ENCODE measurements at places on chromosomes 7 and 10.

DNA sequence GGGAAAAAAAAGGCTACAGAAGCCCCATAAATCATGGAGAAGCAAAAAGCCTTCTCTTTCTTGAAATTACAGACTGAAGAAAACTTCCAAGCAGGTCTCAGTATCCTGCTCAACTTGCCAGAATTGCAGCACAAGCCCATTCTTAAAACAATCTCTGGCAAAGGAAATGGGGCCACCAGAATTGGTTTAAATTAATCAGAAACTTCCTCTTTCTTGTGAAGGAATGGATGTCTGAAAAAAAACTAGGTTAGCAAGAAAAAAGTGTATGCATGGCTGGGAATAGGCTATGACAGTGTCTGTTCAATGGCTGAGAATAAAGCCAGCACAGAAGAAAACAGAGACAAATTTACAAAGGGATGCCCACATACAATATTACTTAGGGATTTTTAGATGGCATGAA is 59.1 kb downstream of the TFEC start:
- DNase-seq: no peak

GRCh38 chr10:105540381-105540780 is 899.3 kb downstream of the SORCS3 start:
- DNase-seq: no peak

GRCh38 chr10:60943316-60944057 is 498 bp downstream of the RHOBTB1 start:
- DNase-seq: no peak

DNA sequence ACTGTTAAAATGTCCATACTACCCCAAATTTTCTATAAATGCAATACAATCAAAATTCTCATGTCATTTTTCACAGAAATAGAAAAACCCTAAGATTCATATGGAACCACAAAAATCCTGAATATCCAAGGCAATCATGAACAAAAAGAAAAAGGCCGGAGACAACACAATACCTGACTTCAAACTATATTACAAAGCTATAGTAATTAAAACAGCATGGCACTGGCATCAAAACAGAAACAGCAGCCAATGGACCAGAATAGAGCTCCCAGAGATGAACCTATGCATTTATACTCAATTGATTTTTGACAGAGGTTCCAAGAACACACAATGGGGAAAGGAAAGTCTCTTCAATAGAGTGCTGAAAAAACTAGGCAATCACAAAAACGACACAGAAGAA is 128.8 kb downstream of the SDHAF3 start:
- DNase-seq: no peak

- no peak for DNase-seq
Observed at GRCh38 chr7:68434857-68435256, 1163.4 kb upstream of the AUTS2 start.

DNA sequence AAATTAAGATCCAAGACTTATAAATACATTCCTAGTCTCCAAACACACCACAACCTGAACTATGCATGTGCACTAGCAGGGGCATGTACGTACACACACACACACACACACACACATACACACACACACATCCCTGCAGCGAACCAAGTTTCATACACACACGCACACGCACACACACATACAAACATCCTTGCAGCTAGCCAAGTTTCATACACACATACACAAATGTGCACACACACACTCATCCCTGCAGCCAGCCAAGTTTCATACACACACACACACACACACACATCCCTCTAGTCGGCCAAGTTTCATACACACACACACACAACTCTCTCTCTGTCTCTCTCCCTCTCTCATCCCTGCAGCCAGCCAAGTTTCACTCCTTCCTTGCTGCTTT is 82.7 kb upstream of the WIPF3 start:
- DNase-seq: no peak

DNA sequence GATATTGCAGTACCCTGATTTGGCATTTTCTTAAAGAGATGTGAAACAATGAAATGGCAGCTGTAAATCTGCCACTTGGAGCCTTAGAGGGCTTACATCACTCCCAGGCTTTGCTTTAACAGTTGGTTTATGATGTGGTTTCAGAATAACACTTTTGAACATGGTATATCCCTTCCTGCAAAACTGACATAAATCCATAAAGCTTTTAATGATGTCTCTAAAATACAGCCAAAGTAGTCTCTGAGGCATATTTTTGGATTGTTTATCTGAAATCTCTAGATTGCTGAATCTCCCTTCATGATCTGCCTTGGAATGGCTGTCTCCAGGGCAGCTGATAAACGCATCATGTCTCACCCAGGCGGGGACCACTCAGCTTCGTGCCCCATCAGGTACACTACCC is 377.8 kb upstream of the C7orf33 start:
- DNase-seq: no peak

DNA sequence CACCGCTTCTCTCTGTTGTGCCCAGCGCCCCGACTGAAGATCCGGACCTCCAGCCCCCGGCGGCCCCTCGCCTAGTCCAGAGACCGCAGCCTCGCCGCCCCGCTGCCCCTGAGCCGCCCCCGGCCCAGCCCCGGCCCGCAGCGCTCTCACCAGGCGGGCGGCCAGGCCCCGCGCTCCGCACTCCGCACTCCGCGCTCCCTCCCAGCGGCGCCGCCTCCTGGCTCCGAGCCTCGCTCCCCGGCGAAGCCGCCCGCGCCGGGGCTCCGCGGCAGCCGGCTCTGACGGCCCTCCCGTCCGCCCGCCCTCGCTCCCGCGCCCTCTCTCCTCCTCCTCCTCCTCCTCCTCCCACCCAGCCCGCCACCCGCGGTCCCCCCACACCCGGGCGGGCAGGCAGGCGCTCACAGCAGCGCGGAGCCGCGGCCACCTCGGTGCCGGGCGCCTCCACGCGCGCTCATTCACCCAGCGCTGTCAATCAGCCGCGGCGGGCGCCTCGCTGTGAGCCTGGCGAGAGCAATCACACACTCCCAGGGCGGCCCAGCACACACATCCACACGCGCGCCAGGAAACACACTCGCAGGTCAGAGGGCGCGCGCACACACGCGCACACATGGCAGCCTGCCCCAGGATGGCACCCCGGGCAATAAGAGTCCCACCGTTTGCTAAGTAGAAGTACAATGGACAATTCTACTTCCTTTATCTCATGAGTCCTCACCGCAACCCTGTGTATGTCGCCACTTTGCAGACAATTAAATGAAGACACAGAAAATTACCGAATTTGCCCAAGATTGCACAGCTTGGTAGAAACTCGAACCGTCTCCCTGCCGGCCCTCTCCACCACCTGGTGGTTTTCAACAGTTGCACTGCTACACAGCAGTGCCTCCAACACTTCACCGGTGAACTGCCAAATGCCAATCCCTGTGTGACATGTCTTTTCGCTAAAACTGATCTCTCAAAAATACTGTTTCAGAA is at the start of gene PRRT4:
Gene PRRT4 (minus strand): TSS at position 280 of the 969 bp plus-strand sequence.
- no peak for DNase-seq

DNA sequence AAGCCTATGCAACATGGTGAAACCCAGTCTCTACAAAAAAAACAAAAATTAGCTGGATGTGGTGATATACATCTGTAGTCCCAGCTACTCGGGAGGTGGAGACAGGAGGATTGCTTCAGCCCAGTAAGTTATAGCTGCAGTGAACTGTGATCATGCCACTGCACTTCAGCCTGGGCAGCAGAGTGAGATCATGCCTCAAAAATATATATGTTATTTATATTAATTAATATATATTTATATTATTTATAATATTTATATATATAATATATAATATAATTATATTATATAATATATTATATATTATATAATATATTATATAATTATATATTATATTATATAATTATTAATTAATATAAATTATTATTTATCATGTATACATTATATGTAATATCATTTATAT is 1158.4 kb upstream of the AUTS2 start:
- DNase-seq: no peak

DNA sequence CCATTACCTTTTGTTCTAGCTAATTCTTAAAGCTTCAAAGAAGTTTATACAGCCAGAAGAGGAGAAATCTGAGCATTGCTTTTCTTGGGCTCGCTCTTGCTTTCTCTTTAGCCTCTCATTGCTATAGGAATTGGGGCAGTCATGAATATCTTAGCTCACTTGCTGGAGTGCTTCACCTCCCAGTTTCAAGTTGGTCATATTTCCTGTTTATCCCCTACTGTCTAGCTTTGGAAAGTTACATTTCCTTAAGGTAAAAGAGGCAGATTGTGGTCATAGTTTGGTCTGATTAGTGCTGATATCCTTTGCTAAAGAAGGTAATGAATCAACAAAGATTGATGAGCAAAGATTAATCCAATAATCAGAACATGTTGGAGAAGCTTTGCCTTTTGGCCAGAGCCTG is 77.7 kb upstream of the GLI3 start:
- DNase-seq: no peak

DNA sequence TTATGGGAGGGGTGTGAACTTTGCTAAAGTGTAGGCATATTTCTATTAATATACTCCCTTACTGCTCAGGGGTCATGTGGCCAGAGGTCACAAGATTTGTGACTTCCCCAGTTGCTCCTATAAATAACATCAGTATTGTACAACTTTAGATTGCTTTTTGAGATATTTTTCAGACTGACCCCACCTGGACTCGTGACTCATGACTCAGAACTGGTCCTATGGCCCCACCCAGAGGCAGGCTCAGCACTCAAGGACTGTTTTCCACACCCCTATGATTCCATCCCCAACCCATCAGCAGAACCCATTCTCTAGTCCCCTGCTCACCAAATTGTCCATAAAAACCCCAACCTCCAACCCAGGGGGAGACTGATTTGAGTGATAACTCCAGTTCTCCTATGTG is 2.7 kb upstream of the CUL2 start:
- DNase-seq: no peak

DNA sequence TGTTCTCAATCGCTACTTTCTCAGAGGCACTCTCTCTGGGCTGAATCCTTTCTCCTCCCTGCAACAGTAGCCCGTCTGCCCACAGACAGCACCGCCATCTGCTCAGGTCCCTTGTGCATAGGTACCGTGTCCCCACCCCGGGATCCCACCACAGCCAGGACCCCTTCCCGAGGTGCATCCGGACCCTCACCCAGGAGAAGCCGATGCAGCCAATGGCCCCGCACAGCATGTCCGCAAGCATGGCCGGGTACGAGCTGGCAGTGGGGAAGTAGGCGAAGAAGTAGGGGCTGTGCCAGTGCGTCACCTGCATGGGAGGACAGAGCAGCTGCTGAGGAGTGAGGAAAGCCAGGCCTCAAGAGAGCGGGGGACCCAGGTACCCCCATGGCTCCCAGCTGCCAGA is 25.5 kb downstream of the DDC start:
- no peak for DNase-seq

GRCh38 chr7:2217716-2218443 is 14.9 kb downstream of the MAD1L1 start:
- no peak for DNase-seq

GRCh38 chr7:155986497-155987160 is 174.4 kb upstream of the SHH start:
- no peak for DNase-seq

- DNase-seq: no peak
Observed at GRCh38 chr7:132347123-132347522, 229.1 kb downstream of the PLXNA4 start.

DNA sequence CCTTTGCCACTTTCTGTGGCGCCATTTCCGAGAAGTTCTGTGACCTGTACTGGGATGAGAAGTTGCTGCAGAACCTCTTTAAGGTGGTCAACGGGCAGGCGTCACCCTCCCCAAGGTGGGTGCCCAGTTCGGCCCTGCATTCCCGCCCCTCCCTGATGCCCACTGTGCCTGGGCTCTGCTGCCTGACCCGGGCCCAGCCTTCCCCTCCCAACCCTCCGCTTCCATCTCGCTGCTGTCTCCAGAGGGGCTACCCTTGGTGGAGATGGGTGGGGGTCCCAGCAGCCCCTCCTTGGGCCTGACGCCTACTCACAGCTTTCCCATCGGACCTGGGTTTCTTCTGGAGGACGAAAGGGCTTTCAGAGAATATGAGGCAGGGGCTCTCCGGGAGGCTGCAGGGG is 30.5 kb upstream of the UTF1 start:
- no peak for DNase-seq

GRCh38 chr7:104956753-104957450 is 57.1 kb upstream of the KMT2E start:
- DNase-seq: no peak

DNA sequence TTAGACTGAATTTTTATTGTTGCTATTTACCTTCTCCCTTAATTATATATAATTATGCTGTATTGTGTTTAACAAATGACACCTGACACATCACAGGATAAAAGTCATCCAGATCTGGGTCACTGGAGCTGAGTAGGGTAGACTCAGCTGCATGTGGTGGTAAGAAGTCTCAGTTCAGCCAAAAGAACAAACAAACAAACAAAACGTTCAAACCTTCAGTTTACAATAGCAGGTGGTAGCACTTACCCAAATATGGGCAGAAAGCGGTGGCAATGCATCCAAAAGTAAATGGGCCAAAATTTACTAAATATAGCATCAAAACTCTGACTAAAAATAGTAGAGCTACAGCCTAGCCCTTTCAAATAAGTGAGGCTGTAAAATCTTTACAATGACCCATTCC is 42.2 kb downstream of the ZWINT start:
- no peak for DNase-seq

GRCh38 chr7:128830231-128831177 is at the start of gene FLNC:
Gene FLNC (plus strand): TSS chr7:128830406. CDS start chr7:128830638, 232 bp downstream.
- DNase-seq: peak; percentile 22

DNA sequence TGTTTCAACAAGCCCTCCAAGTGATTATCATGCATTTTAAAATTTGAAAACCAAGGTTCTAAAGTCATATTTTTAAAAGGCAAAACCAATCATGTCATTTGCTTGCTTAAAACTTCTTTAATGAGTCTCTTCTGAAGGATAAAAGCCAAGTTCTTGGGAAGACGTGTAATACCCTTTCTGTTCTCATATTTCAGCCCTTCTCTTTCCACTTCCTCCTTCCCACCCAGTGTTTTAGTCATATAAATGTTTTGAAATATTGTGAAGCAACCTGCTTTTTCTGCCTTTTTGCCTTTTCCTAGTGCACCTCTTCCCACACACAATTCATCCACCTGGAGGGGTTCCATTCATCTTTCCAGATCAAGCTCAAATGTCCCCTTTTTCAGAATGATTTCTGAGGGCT is 211.1 kb upstream of the LRRTM3 start:
- DNase-seq: no peak

- DNase-seq: no peak
Observed at GRCh38 chr10:297567-297966, 162.3 kb downstream of the ZMYND11 start.
